ENCODE measurements at places on chromosomes 3 and 15.

DNA sequence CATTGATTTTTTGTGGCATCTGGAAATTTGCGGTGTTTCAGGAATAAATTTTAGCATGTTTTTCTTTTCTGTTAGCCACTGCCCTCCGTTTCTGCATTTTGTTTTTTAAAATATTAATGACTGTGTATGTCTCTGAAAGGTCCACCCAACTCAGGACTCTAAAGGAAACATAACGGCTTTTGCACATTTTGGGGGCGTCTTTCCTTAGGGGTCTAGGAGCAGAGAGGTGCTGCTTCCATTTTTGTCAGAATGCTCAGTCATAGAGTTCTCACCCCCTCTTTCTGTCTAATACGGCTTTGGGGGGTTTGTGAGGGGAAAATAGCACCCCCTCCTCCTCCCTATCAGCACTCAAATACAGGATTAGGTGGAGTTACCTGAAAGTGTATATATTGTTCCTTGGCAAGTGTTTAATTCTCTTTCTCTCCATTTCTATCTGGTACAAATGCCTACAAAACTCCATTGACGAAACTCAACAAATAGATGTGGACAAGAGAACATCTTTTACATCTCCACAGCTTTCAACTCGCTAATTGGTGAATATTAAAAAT lies 219.4 kb downstream of the MEIS2 start:
- no peak overlapping the region for H3K27ac ChIP-seq
- H3K27me3 ChIP-seq: no peaks in the 10 kb centered on the region
- DNase-seq: no peak
- no peak overlapping the region for H3K4me3 ChIP-seq

GRCh38 chr15:45402955-45403877 lies 24.9 kb upstream of the GATM start:
- H3K36me3 ChIP-seq: no peaks in the 10 kb centered on the region
- H3K27me3 ChIP-seq: no peaks in the 10 kb centered on the region
- DNase-seq: peak; percentile 52
- peak overlapping the region; percentile 84 for H3K4me3 ChIP-seq

DNA sequence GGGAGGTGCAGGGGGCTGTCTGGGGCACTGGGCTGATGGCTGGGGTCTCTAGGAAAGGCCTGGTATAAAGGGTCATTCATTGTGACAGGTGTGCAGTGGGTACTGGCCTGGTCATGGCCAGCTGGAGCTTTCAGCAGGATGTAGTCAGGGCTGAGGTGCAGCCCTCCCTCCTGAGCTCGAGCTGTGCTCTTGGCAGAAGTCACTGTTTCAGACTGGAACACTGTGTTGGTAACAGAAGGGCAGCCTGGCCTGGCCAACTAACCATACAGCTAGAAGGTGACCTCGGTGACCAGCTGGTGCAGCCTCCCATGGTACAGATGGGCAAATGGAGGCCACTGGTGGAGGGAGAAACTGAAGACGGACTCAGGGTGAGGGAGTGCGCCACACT lies 34.4 kb upstream of the LCTL start:
- no peaks in the 10 kb centered on the region for H3K4me1 ChIP-seq
- DNase-seq: no peak
- H3K36me3 ChIP-seq: no peaks in the 10 kb centered on the region
- no peaks in the 10 kb centered on the region for H3K27me3 ChIP-seq
- H3K4me3 ChIP-seq: no peak overlapping the region

DNA sequence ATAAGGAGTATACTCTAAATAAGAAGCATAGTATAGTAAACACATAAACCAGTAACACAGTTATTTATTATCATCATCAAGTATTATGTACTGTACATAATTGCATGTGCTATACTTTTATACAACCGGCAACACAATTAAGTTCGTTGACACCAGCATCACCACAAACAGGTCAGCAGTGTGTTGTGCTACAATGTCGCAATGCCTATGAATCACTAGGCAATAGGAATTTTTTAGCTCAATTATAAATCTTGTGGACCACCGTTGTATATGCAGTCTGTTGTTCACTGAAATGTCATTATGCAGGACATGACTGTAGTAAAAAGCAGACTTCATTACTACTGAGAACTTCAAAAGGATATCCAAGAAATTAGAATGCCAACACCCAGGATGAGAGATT lies 177.0 kb downstream of the PDCD6IP start:
- H3K27ac ChIP-seq: no peak overlapping the region
- no peak for DNase-seq
- H3K4me1 ChIP-seq: no peaks in the 10 kb centered on the region
- H3K36me3 ChIP-seq: no peaks in the 10 kb centered on the region
- no peaks in the 10 kb centered on the region for H3K27me3 ChIP-seq
- H3K4me3 ChIP-seq: no peak overlapping the region

DNA sequence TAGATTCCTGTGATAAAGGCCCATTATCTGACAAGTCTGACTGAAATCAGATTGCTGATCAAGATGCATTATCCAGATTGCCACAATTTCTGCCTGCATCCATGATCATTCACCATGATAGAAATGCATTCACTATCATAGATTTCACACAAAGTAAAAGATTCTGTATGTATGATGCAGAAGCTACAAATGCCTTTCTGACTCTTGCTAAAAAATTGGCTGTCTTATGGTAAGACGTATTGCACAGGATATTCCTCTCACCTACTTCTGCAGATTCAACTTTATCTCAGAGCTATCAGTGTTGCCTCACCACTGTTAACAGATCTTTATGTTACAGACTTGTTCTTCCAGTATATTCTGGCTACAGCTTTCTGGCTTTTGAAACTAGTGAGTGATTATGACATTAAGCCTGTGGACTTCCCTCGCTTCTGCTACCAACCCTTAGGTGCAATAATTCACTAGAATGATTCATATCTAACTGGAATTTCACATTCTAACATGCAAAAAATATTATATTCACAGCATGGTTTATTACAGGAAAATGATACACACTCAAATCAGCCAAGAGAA lies 955.3 kb downstream of the EPHA3 start:
- H3K27me3 ChIP-seq: no peaks in the 10 kb centered on the region
- no peaks in the 10 kb centered on the region for H3K36me3 ChIP-seq
- no peak for DNase-seq
- no peak overlapping the region for H3K27ac ChIP-seq

DNA sequence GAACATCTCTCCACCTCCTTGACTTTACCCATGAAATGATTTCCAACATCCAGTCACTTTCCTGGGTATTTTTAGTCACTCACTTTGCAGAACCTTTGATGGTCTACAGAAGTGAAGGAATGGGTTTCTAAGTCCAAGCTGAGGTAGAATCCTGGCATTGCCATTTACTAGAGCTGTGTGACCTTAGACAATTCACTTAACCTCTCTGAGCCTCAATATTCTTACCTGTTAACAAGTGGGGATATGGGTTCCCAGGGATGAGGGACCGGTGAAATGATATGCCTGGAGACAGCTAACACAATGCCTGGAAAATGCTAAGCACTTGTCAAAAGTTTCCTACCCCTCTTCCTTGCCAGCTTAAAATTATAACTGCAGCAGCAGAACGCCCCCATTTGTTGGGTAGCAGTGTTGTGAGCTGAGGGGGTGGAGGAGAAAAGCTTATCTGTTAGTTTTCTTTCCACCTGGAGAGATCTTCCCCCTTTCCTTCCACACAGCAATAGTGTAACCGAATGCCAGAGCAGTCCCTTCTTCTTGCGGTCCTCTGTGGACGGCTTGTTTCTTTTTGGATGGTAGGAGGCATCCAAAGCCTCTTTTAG lies 319.2 kb upstream of the LRRFIP2 start:
- no peaks in the 10 kb centered on the region for H3K27me3 ChIP-seq
- H3K36me3 ChIP-seq: no peaks in the 10 kb centered on the region
- no peak for DNase-seq

All from breast epithelium (tissue), 4 donors.